ENCODE measurements at places on chromosomes 5 and 9. TPM values are rescaled to one million over a fixed set of nuclear protein-coding genes. Genes with fewer than 3 reads are reported as not detected.

The ZBTB5 gene
- 16.2 TPM for total RNA-seq

The TMEM245 gene
- total RNA-seq: 82.8 TPM

The TSSK1B gene
- total RNA-seq: 0.06 TPM

The VLDLR gene
- 35.4 TPM for total RNA-seq

The TMEM215 gene
- total RNA-seq: 0.44 TPM

The ARAP3 gene
- 2.8 TPM for total RNA-seq

The KCNV2 gene
- not detected for total RNA-seq

The PRRX2 gene
- total RNA-seq: 2.4 TPM

The RPS23 gene
- total RNA-seq: 1,757 TPM

Measured in spinal cord (tissue), 10 donors.